Left lobe of liver (tissue), 2 donors: ENCODE measurements at places on chromosomes 6 and 20.

DNA sequence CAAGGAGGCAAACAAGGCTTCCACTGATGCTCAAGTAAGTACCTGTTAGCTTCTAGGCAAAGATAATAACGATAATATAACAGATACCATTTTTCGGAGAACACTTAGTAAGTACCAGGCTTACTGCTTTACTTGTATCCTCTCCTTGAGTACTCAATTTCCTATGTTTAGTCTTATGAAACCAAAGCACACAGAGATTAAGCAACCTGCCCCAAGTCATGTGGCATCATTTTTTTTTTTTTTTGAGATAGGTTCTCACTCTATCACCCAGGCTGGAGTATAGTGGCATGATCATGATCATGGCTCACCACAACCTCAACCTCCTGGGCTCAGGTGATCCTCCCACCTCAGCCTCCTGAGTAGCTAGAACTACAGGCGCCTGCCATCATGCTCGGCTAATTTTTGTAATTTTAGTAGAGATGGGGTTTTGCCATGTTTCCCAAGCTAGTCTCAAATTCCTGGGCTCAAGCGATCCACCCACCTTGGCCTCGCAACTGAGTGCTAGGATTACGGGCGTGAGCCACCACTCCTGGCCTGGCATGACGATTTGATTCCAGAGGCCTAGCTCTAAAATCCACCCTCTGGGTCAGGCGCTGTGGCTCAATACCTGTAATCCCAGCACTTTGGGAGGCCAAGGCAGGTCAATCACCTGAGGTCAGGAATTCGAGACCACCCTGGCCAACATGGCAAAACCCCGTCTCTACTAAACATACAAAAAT is 14.0 kb downstream of the SPAG4 start:
- DNase-seq = peak; percentile 44

GRCh38 chr20:19960745-19961144 is 56.4 kb upstream of the NAA20 start:
- no peak for DNase-seq

DNA sequence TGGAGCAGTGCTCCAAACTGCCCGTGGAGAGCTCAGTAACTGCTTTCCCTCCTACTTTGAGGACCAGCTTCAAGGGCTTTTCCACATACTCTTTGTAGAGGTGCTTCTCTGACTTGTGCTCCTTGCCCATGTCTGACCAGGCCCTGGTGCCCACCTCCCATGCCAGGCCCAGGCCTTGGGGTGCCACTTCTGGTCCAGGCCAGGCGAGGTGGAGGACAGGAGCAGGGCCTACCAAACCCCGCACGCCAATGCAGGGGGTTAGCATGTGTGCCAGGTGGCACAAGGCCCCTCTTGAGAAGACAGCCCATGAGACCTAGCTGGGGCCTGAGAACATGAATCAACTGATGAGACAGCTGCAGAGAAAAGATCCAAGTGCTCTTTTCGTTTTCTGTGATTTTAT is 47.0 kb upstream of the PLN start:
- DNase-seq = no peak

DNA sequence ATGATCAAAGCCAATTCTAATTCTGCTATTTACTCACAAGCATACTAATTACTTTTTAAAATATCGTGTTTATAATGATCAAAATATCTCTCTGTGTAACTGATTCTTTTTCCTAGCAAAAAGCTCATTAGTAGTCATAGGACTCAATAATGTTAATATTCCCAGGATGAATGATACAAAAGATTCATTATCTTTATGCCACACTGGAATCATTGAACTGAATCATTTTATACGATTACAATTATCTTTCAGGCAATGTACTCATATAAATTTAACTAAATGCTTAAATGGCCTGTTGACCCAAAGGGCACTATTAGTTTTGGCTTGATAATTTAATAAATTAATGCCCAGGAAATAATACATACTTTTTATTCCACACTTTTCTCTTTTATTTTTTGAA is 96.3 kb downstream of the EYS start:
- no peak for DNase-seq

GRCh38 chr6:31227143-31227542 is 44.7 kb downstream of the HLA-C start:
- no peak for DNase-seq

DNA sequence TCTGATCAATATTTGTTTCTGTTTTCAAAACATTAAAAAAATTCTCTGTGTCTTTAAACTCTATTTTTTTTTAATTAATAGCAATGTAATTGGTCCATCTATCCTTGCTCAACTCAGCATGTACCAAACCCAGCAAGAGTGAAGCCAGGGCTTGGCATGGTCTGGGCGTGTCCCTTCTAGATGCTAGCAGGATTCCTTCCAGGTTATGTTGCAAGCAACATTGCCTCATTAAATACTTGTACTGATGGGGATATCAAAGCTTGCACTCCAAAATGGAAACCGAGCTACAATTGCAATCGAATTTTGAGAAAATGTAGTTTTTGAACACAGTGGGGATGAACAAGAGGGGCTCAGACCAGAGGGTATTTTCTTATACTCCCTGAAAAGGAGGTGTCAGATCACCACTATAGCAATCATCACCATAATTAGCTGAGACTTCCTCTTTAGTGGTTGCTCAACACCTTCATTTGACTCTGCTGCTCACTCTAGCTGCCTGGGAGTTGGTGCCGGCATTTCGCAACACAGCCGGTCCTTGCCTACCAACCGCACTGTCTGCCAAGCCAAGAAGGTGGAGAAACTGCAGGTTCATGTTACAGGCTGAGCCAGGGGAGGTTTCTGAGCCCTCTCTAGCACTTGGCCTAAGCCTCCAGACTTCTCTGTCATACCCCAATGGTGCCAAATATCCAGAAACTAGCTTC is 67.8 kb upstream of the RALGAPA2 start:
- peak; percentile 92 for DNase-seq

DNA sequence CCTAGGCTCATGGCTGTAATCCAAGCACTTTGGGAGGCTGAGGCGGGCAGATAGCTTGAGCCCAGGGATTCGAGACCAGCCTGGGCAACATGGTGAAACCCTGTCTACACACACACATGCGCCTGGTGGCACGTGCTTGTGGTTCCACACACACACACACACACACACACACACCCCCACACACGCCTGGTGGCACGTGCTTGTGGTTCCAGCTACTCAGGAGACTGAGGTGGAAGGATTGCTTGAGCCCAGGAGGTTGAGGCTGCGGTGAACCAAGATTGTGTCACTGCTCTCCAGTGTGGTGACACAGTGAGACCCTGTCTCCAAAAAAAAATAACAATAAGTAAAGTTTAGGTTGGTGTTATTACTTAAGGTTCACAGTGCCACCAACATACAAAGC is 165.8 kb downstream of the ZFAND3 start:
- no peak for DNase-seq

DNA sequence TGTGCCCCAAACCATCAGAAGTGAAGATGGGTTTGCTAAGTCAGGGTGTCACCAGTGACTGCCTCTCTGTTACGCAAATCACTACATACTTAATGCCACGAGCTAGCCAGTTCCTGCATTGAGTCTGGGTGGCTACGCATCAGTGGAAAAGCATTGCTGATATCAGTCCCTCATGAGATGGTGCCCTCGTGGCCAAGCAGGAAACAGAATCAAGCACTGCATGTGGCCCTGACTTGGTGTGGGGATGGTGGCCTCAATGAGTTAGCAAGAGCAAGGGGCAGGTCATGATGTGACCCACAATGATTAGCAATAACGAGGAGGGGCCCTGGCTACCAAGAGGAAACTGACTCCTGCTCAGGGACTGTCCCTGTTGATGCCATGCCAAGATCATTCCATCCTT is 51.6 kb upstream of the FNDC1 start:
- DNase-seq = no peak

- no peak for DNase-seq
These were observed 93.1 kb downstream of the PRND start for GRCh38 chr20:4814696-4815252.

DNA sequence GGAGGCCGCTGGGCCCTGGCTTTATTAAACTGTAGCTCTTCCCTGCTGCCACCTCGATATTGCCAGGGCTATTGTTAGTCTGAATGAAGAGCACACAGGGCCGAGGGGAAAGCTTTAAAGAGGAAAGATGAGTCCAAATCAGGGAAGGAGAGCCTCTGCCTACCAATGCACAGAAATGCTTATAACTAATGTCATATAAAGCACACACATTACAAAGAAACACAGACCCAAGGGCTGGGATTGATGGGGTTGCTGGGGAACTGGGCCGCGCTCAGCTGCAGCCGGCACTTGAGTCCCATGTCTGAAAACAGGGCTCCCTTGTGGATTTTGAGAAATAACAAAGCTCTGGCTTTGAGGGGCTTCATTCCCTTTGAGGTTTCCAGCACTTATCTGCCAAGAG is 232.6 kb downstream of the CD83 start:
- DNase-seq = no peak

DNA sequence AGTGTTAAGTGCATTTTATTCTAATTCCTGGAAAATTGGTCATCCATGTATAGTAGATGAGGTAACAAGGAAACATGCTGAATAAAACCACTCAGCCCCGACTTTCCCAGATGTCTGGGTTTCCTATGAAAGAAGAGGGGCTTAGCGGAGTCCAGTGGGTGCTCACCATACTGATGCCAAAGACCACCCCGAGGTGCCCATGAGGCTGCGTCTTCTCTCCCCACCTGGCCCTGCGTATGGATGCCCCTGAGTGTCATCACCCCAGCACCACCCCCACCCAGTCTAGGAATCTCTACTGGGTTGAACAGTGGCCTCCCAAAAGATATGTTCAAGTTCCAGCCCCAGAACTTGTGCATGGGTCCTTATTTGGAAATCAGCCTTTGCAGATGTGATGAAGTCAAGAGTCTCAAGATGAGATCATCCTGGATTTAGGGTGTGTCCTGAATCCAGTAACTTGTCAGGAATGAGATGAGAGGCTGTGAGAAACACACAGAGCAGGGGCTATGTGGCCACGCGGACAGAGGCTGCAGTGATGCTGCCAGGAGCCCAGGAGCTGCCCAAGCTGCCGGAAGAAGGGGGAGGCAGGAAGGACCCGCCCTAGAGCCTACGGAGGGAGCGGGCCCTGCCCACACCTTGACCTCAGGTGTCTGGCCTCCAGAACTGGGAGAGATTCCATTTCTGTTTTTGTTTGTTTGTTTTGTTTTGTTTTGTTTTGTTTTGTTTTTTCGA is 124.6 kb upstream of the CDH4 start:
- no peak for DNase-seq

DNA sequence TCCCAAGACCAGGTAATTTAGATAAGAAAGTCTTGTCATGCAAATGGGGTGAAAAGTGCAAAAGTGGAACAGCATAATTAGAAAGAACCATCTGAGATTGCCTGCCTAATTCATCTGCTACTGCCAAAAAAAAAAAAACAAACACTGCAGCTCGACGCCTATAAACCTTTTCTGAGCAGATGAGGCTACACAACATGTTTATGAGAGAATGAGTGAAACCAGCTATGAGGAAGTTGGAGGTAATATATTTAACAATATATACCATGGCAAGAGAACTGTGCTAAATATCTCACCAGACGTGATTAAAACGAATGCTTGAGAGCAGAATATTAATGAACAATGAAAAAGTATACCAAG is 50.0 kb downstream of the LAMA4 start:
- no peak for DNase-seq

GRCh38 chr6:139154881-139155547 is 20.1 kb downstream of the HECA start:
- DNase-seq = no peak

- no peak for DNase-seq
These were observed 37.3 kb downstream of the ADGRG6 start for GRCh38 chr6:142339113-142339512.

DNA sequence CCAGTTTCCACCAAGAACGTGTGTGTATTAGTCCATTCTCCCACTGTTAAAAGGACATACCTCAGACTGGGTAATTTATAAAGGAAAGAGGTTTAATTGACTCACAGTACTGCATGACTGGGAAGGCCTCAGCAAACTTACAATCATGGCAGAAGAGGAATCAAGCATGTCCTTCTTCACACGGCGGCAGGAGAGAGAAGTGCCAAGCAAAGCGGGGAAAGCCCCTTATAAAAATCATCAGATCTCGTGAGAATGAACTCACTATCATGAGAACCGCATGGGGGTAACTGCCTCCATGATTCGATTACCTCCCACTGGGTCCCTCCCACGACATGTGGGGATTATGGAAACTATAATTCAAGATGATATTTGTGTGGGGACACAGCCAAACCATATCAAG is 13.1 kb downstream of the C20orf203 start:
- no peak for DNase-seq

DNA sequence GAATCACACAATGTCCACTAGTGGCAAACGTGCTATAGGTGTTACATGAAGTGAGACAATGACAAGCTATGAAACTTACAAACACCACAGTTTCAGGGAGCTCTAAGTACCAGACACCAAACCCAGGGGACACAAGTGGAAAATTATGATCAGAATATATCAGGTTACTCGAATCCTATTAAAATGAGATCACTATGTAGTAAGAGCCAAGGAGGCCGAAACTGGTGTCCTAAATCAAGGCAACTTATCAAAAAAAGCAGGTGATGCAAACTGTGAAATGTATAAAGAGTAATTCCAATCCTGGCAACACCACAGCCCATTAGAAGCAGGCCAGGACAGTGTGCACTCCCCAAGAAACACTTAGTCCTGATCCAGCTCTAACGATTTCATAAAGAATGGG is 100.3 kb downstream of the ARHGAP18 start:
- DNase-seq = no peak

- DNase-seq = no peak
These were observed 201.0 kb downstream of the PRL start for GRCh38 chr6:22095836-22096235.

DNA sequence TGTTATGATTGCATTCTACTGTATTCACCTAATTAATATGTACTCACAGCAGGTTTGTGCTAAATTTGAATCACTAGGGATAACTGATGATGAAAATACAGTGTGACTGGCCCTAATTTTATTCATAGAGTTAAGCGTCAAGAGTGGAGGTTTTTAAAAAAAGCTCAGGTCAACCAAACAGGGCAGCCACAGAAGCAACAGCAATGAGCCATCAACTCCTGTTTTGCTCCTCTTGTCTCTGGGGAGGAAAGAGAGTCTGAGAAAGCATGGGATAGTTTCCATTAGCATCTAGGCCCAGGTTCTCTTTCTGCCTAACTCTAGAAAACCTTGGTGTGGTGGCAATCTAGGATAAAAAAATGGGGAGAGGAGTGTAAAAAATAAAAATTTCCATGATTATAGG is 122.1 kb downstream of the OGFRL1 start:
- no peak for DNase-seq
